ENCODE measurements at places on chromosomes 3 and 15.
A peak's percentile ranks its signal among the peaks of the same experiment; 100 is the strongest.

DNA sequence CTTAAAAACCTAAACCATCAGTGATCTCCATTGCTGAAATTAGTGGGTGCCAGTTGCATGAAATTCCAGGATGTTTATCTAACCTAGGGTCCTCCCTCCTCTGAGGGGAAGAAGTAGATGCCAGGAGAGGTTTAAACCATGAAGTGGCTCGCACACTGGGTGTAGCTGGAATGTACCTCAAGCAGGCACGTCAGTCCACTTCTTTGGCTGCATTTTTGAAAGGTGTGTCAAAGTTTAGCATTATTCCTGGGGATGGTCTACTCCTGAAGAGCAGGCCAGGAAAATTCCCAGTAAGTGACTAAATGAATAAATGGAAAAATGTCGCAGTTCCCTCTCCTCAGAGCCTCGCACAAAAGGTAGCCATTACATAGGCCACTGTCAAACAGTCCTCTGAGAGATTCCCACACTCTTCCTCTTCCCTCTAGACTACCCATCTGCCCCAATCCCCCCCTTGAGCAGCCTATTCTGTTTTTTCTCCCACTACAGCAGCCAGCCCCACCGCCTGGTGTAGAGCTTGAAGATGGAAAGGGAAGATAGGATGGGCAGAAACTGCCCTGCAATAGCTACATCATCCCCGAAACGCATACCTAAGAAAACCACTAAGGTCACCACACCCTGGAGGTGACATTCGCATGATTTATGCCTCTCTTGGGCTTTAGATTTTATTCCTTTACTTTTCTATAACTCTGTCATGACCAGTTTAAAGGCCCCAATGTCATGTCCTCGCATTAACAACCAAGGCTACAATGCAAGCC is 655 bp upstream of the TMOD3 start:
- DNase-seq: no peak

DNA sequence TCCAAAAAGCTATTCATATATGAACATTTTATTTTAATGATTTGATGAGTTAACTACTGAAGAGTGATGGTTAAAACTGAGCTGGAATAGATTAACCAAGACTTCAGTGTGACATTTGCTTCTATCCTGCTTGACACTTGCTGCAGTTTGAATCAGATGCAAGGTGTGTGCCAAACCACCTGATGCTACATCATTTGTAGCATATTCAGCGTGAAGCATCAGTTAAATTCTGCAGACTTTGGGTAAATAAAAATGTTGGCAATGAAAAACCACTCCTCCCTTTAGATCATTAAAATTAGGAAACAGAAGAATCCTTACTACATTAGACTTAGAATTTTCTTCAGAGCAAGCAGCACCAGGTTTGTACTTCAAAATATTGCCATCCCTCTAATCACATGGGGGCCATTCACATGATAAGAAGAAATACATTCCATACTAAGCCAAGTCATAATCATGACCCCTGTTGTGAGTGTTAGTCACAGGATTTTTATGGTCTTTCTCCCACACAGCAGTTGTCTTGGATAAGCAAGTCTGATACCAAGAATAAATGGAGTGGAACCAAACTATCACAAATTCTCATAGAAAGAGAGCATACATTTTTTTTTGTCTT is 160.7 kb upstream of the TNIK start:
- no peak for DNase-seq

DNA sequence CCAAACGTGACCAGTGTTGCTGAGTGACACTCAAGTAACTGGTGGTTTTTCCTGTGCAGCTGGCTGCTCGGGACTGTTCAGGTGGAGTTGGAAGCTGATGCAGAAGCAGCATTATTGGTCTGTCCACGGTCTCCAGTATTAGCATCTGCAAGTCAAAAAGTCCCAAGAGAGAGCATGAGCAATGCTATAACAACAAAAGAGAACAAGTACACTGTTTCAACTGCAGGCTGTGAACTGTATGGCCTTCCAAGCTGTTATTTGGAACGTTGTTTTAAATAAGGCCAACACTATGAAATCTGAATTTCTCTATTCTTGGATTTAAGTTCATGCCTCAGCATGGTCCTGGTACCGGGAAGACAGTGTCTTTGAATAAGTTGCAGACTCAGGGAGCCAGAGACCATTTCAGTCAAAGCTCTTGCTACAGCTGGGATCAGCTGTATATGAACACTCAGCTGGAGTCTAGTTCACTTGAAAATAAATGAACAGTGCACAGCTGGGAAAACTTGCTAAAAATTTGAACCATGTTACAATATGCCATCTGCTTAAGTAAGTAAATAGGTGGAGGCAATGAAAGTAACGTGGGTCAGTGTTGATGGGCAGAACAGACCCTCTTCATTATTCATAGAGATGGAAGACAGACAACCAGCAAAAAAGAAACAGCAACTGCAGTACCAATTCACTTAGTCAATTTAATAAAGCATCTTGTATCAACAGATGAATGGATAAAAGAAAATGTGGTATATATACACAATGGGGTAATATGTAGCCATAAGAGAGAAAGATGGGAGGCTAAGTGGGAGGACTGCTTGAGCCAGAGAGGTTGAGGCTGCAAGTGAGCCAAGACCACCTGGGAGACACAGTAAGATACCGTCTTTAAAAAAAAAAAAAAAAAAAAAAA is 45.1 kb downstream of the NR1I2 start:
- DNase-seq: no peak

GRCh38 chr3:187098923-187099512 is 40.3 kb downstream of the RPL39L start:
- DNase-seq: no peak

- DNase-seq: peak; percentile 64
These were observed 30.2 kb downstream of the PTPN23 start for GRCh38 chr3:47410801-47411646.

DNA sequence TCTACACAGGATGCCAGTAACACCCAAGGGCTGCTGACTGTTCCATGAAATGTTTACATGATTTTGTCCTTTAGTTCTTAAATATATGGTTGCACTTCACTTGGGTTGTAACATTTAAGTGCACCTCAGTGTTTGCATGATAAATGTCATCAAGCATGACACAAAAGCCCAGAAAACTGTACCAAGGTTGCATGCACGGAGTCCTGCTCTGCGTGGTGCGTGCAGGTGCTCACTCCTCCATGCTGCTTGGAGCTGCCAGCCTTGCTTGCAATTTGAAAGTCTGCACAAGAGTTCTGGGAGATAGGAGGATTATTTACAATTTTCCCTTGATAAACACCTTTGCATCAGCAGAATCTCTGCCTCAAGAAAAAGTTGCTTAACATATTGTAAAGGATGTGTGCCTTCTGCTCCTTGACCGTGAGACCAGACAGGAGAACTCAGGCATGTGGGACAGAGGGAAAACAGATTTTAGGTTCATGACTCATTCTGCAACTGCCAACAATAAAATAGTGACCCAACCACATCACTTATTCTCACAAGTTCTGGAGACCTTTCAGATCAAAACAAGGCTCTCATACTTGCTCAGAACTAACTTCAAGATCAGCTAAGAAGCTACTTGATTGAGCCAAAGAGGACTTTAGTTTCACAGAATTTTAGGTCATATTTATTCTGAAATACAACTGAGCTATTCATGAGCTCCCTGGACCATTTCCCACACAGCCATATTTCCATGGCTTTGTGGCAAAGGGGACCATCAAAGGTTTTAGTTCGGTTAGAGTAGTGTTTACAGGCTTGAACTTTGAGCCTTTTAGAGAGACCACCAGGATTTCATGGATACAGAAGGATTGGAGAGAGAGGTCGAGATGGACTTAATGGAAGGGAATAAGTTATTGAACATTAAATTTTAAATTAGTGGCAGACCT is 128.4 kb upstream of the ZBED2 start:
- no peak for DNase-seq

- no peak for DNase-seq
These were observed 16.1 kb downstream of the ISY1 start for GRCh38 chr3:129144786-129145185.

- no peak for DNase-seq
These were observed 107.0 kb downstream of the ALCAM start for GRCh38 chr3:105473521-105474223.

GRCh38 chr3:60669636-60670035 is 581.6 kb downstream of the FHIT start:
- no peak for DNase-seq

- no peak for DNase-seq
These were observed 4.8 kb upstream of the BCL6 start for GRCh38 chr3:187750006-187750512.

DNA sequence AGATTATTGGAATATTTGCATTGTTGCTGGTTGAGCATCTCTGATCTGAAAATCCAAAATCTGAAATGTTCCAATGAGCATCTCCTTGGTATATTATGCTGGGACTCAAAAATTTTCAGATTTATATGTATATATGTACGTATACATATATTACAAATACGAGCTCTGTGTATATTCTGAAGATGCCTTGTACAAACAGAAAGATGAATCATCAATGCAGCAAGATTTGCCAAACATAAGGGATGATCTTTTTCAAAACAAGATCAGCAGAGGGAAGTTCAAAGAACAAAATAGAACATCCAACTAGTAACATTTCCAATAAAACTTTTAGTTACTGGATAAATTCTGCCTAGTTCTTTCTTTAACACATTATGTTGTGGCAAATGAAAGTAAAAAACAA is 42.5 kb downstream of the HERC1 start:
- no peak for DNase-seq

GRCh38 chr3:16865335-16865734 is 19.4 kb upstream of the PLCL2 start:
- no peak for DNase-seq

- DNase-seq: no peak
These were observed 59.8 kb downstream of the TP53BP1 start for GRCh38 chr15:43433165-43433564.

GRCh38 chr15:36643551-36643950 is 64.1 kb downstream of the CDIN1 start:
- no peak for DNase-seq

GRCh38 chr3:81434161-81434560 is 327.3 kb downstream of the GBE1 start:
- DNase-seq: no peak

- DNase-seq: no peak
These were observed 154.7 kb upstream of the GOLIM4 start for GRCh38 chr3:168250415-168250861.

DNA sequence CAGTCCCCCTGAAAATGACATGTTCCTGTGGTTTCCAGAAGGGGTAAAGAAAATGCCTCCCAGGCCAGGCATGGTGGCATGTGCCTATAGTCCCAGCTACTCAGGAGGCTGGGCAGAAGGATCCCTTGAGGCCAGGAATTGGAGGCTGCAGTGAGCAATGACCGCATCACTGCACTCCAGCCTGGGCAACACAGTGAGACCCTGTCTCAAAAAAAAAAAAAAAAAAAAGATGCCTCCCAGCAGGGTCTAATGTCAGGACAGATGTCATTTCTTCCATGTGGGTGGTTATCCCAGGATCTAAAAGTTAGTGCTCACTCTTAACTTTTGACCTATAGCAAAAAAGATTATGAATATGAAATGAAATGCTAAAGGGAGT is 13.4 kb downstream of the LCMT2 start:
- no peak for DNase-seq

- no peak for DNase-seq
These were observed 38.3 kb downstream of the SCAPER start for GRCh38 chr15:76866716-76867321.

DNA sequence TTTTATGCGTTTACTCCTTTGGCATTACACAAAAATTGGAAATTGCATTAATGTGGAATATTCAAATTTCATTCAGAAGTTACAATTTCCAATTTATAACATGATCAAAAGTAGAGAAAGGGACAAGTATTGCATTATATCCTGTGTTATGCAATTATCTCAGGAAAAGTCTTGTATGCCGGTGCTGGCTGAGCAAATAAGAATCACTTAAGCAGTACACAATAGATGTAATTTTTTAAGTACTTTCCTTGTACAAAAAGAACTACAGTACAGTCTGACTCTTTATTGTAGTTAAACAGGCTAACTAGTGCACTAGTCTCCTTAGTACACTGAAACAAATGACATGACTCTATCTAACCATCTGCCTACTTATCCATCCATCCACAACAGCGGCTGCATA is 493.2 kb upstream of the KCNMB2 start:
- no peak for DNase-seq

- no peak for DNase-seq
These were observed 51.4 kb upstream of the CHMP2B start for GRCh38 chr3:87175732-87176131.

DNA sequence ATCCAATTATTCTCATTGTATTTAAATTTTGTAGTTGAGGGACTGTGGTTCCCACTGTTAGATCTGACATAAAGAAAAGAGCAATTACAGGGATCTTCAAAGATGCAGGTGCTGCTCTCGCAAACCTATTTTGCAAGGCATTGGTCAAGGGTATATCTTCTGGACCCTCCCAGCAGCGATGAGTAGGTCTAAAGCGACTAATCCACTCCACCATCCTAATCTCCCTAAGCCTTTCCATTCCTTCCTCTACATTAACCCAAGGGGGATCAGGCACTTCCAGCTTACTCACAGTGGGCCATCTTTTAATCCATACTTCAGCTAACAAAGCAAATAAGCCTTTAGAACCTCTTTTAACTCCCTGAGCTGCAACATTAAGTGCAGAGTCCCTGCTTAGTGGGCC is 37.0 kb upstream of the CPOX start:
- DNase-seq: no peak

DNA sequence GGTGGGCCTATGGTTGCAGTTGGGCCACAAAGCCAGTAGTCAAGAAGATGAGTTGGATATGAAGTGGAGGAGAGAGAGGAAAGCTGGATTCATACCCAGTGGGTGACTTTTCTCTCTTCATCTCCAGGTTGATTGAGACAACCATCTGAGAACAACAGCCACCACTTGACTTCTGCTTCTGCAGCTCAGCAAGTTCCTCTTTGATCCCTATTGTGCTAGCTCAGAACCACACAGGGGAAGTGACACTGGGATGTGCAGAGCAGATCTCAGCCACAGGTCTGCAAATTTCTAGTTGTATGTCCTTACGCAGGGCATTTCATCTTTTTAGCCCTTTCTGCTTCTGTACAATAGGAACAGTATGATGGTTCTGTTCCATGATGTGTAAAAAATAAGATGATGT is 459.2 kb upstream of the ARRDC4 start:
- DNase-seq: no peak

DNA sequence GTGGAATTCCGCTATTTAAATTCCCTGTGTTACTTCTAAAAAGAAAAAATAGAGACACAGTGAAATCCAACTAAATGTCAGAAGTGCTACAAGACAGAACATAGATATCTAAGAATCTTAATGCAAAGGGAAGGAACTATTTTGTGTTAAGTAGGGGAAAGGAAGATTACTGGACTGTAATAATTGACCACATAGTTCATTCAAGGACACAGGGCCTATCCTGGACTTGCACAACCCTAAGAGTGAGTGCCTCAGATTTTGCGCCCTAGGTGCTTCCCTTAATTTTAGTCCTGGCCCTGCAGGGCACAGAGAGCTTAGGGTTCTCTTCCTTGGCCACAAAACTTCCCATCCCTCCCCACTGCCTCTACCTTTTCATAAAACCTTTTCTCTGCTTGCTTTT is 3.5 kb upstream of the IL20RB start:
- no peak for DNase-seq
